Subcutaneous adipose tissue (tissue), 4 donors: ENCODE measurements at places on chromosomes 5 and 9. TPM values are rescaled to one million over a fixed set of nuclear protein-coding genes. Genes with fewer than 3 reads are reported as not detected.

The NUTM2F gene
- total RNA-seq, result not detected

The QRFP gene
- total RNA-seq, result not detected

The SLC22A4 gene
- not detected for total RNA-seq

The CAVIN4 gene
- total RNA-seq, result 0.44 TPM

The PCDHGA11 gene
- total RNA-seq, result 4.4 TPM

The ANKRD55 gene
- not detected for total RNA-seq

The DBH gene
- total RNA-seq, result not detected

The GFI1B gene
- not detected for total RNA-seq

The SH3TC2 gene
- total RNA-seq, result 0.44 TPM

The GLDC gene
- total RNA-seq, result not detected

The DMRTA1 gene
- total RNA-seq, result 10.7 TPM

The LCN2 gene
- total RNA-seq, result not detected

The TRAF2 gene
- 5.8 TPM for total RNA-seq

The LAMC3 gene
- 2.4 TPM for total RNA-seq
